K562 (cell line): ENCODE measurements at places on chromosomes 6 and 20. TPM values are rescaled to one million over a fixed set of nuclear protein-coding genes. Genes with fewer than 3 reads are reported as not detected.

HDGFL1 gene
- polyA plus RNA-seq = 0.41 and 0.43 TPM in 2 replicates

SULF2 gene
- not detected in 2 replicates for polyA plus RNA-seq

DNA sequence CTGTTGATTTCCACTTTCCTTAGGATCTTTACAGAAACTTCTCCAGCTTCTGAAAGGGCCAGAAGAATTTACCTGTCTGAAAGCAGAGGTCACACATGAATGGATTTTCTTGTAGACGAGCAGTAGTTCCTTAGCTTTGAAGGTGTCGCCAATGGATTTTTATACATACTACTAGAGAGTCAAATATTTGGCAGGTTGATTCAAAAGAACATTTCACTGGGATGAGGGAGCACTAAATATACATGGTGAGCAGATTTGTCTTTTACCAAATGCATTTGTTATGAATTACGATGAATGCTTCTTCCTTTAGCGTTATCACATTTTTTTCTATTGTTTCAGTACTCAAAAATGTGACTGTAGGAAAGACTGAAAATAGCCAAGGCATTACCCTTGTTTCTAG lies 162.3 kb downstream of the PAX1 start:
- no peak overlapping the region for H3K4me3 ChIP-seq
- H3K36me3 ChIP-seq = no peaks in the 10 kb centered on the region
- H3K4me1 ChIP-seq = no peaks in the 10 kb centered on the region

DNA sequence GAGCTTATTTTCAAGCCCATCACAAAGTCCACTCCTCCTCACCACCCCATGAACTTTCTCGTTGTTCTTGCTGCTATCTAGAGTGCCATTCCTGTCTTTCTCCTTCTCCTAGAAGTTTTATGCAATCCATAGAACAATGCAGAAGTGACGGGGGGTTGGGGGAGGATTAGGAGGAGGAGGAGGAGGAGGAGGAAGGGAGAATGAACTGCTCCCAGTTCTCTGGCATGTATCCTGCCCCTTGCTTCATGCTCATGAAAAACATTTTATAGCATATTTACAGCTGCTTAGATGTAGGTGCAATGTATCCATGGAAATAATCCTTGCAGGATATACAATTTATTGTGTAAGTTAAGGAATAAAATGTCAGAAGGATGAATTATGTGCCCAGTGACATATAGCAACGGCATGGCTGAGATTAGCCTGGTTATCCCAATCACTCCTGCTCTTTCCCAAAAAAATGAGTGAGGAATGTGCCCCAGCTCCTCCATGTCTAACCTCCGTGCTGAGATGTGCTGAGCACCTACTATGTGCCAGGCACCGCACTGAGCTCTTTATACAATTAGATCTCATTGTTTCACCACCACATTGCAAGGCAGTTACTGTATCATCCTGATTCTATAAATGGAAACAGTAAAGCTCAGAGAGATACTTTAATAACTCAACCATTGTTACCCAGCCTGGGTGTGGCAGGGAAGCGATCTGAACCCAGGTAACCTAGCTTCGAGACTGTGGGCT lies 41.6 kb upstream of the TFAP2C start:
- no peak overlapping the region for H3K4me3 ChIP-seq
- no peaks in the 10 kb centered on the region for H3K36me3 ChIP-seq
- DNase-seq = no peak
- no peaks in the 10 kb centered on the region for H3K4me1 ChIP-seq
- no peak overlapping the region for H3K27ac ChIP-seq

DNA sequence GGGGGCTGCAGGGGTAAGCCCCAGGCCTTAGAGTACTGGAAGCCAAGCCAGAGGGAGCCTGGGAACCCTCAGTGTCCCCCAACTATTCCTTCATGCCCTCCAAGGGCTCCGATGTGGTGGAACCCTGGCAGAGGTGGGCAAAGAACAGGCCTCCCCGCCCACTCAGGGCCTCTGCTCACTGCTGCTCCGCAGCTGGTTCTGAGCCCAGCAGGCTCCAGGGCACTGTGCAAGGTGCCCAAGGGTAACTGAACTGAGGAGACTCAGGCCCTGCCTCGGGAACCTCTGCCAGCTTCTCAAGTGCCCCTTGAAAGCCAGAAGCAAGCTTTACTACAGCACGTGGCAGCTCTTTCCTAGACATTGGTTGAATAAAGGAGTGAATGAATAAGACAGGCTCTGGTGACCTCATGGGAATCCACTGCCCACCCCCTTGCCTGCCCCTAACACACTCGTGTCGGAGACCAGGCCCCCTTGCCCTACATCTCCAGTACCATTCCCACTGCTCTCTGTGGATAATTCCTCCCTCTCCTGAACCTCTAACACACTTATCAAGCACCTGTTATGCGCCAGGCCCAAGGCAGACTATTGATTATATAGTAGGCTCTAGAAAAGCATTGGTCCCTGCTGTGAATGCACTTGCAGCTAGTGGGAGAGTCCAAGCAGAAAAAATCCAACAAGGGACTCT lies 55.0 kb downstream of the TOX2 start:
- no peak for DNase-seq
- H3K27me3 ChIP-seq = no peaks in the 10 kb centered on the region; the same call in 2 of the 3 replicates
- no peaks in the 10 kb centered on the region for H3K4me1 ChIP-seq
- H3K4me3 ChIP-seq = no peak overlapping the region
- H3K27ac ChIP-seq = no peak overlapping the region

DNA sequence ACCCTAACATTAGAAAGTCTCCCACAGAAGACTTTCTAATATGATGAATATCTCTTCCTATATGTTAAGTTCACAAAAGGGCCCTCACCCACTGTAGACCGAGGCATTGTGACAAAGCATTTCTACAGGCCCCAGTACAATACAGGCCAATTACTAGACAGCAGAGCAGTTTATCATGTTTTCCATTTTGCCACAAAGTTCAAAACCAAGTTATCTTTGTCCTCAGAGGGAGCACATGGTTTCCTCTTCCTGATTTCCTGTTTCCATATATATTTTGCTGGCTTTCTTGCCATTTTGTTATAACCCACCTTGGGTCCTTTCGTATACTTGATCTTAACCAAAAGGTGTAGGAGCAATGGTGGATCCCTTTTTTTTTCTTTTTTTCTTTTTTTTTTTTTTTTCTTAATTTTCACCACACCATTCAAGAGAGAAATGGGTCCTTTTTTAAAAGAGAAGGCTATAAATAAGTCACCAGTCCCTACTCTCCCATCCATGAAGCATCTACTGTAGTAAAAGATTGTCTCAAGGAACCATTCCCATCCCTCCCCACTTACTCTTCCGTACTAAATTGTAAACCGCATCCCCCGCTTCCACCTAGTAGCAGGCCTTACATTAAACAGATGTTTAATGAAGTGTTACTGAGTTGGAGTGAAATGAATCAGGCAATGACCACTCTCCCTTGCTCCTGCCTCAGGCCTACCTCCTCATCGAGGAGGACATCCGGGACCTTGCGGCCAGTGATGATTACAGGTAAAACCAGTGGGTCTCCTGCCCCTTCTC lies 2.1 kb upstream of the UBE2C start:
- H3K27ac ChIP-seq = peak overlapping the region; percentile 44
- peaks cover 23% of the 10 kb centered on the region for H3K4me1 ChIP-seq

NEURL2 gene
- polyA plus RNA-seq = 1.0 and 1.1 TPM in 2 replicates

PAK5 gene
- polyA plus RNA-seq = not detected in 2 replicates
